ENCODE measurements at places on chromosomes 2 and 18.

- no peak for DNase-seq
Observed at GRCh38 chr2:25400169-25400568, 58.4 kb upstream of the DNMT3A start.

DNA sequence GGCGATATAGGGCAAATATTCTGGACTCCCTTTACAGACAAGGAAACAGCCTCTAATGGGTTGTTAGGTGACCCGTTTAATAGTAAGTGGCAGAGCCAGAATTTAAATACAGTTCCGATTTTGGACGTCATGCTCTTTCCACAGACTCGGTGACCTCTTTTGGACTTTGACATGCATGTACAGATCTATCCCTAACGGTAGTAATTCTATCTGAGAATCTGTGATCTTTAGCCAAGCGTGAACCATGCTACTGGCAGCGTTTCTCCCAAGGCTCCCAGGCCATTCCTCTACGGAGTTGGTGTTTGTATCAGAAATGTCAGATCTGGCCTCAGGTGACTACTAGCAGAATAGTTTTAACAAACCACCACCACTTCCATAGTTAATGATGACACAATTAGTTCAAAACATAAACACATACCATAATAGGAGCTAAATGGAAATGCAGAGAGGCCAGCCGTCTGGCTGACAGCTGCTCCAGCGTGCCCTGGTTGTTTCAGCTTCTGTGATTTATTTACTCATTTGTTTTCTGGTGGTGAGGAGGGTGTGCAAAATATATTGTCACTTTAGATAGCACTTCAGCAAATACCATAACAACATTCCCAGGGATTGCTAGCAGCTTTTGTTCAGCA, 304.6 kb upstream of the LYPD1 start:
- no peak for DNase-seq

DNA sequence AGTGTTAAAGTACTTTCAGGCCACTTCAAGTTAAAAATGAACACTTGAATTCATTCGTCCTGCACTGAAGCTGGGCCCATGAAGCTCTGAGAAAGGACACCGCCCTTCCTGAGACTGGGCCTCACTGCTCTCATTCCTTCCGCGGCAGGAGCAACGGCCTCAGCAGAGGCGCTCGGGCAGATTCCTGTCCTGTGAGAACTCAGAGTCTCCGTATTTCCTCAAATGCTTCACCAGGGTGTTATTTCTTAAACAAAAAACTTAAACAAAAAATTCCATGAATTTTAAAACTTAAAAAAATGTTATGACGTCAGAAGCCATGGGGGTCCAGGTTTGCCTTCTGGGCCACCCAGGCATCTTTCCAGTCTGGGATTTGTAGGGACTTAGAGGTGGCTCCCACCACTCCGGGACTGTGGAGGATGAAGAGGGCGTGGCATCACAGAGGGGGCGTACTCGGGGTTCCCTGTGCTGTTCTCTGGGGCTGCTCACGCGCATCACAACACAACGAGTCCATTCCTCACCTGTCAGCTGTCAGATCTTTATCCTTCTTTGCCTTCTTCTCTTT, 115.9 kb upstream of the ASB18 start:
- DNase-seq, result no peak

- no peak for DNase-seq
Observed at GRCh38 chr2:17470855-17471641, 47.2 kb downstream of the RAD51AP2 start.

DNA sequence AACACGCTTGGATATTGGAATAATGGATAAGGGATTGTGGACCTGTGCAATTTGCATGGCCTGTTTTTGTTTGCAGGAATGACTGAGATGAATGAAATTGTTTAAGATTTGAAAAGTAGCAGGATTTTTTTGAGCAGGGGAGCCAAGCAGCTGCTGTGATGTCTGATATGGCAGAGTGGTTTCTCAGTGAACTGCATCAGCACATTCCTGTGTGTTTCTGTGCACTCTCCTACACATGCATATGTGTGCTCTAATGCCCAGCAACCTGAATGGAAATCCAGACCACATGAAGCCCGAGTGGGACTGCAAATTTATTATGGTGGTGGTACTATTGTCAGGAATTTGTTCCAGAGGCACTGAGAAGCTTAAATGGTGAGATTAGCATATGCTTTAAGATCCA, 161.7 kb downstream of the PARD3B start:
- no peak for DNase-seq

GRCh38 chr2:194103941-194104659, 1552.9 kb upstream of the SLC39A10 start:
- no peak for DNase-seq

GRCh38 chr2:430291-431040, 142.6 kb upstream of the ALKAL2 start:
- DNase-seq, result no peak

GRCh38 chr2:52402128-52402527, 1365.5 kb upstream of the CHAC2 start:
- DNase-seq, result no peak
